ENCODE measurements at places on chromosomes 4 and X. TPM values are rescaled to one million over a fixed set of nuclear protein-coding genes. Genes with fewer than 3 reads are reported as not detected.

The DUSP21 gene
- not detected for total RNA-seq

DNA sequence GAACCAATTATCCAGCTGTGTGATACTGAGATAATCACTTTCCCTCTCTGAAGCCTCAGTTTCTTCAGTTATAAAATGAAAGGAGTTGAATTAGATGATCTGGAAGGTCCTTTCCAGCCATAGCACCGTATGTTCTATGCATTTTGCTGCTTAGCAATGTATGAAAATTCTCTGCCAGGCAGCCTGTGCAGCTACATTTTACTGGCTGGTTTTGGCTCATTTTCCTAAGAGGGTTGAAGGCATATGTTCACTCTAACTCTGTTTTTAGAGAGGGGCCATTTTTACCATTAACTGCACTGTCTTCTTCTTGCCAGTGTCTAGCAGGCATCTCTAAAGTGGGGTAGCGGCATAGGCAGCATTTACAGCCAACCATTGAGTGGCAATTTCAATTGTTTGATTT is 26.1 kb downstream of the TRPC5 start:
- no peak for DNase-seq

GRCh38 chr4:134888156-134888555 is 686.6 kb upstream of the PABPC4L start:
- DNase-seq, result no peak

- DNase-seq, result no peak
Measured at GRCh38 chrX:112368371-112368770, 285.8 kb upstream of the TRPC5 start.

The FOXP3 gene
- total RNA-seq, result 7.5 TPM

The POF1B gene
- 0.12 TPM for total RNA-seq

The ITGB1BP2 gene
- 5.1 TPM for total RNA-seq

GRCh38 chr4:11472535-11472934 is 43.8 kb upstream of the HS3ST1 start:
- DNase-seq, result no peak

DNA sequence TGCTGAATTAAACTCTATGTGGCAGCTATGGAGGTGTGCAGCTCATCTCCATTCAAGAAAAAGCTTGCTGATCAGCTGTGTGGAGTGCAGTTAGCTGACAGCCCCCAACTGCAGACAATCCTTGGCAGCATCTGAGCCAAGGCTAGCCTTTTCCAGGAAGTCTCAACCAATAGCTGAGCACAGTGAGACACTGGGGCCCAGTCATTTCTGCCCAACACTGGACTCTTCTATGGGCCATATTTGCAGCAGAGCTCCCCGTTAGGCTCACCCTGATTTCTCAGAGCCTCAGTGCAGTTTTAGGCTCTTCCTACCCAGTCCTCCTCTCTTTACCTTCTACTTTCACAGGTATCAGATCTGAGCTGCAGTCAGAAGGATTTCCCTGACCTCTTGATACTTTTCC is 12.9 kb downstream of the DDX53 start:
- no peak for DNase-seq

DNA sequence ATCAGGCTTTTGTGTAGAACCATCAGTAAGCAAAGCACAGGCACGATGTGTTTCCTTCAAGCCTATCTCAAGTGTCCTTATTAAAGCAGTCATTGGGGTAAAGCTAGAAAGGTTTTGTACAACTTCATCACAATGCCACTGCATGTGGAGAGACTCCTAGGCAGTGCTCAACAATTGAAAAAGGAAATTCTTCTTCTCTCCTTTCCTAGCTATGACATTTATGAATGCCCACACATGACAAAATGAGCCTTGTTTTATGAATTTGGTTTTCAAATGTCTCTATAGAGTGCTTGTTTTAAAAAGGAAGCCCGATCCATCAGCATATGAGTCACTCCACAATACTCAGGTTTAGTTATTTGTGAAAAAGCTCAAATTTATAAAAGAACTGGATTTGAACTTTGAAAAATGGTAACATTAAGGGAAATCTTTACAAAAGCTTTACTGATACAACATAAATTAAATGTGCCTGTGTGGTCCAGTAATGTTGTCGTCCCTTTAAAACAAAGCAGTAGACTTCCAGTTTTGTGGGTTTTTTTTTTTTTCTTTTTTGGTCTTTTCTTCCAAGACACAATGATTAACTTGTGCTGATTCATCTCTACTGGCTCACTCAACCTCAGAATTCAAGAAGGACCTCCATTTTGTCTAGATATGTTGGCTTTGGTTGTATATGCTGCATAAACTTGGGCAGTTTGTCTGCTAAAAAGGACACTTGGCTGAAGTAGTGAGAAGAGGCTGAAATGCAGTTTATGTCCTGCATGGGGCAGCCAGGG is 273.8 kb downstream of the GASK1B start:
- no peak for DNase-seq

DNA sequence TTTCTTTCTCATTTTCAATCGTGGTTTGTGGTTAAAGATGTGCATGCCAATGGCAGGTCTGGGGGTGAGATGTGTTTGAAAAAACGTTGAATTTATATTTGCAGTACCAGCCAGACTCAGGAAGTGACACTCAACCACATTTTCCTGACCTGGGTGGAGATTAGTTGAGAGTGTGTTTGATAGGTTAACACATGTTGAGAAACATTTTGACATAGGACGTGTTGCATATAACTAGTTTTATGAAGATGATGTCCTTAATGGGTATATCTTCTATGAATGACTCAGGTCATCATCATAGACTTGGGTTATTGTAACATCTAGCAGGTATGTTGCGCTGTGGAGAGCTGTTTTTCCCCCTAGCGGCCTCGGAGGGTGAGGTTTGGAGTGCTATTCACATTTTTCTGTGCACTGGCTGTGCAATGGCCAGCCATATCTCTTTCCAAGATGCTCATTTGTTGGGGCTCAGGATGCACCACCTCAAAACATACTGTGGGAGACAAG is 21.7 kb upstream of the CD38 start:
- DNase-seq, result peak; percentile 89

DNA sequence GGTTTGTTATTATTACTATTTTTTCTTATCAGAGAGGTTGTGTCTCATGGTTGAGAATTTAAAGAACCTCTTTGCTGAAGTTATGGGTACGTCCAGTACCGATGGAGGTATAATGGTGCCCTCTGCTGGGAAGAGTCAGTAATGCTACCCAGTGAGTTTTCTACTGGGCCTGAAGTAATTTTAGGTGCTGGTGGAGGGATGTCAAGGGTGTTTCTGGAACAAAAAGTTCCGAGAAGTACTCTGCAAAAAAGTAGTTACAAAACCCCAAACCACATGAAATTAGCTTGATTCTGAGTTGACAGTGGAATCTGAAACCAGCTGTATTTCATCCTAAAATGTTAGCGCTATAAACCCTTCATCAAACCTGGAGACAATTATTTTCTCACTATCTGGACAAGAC is 102.5 kb upstream of the MID1 start:
- DNase-seq, result peak; percentile 54

The MAGEH1 gene
- total RNA-seq, result 17.4 TPM

DNA sequence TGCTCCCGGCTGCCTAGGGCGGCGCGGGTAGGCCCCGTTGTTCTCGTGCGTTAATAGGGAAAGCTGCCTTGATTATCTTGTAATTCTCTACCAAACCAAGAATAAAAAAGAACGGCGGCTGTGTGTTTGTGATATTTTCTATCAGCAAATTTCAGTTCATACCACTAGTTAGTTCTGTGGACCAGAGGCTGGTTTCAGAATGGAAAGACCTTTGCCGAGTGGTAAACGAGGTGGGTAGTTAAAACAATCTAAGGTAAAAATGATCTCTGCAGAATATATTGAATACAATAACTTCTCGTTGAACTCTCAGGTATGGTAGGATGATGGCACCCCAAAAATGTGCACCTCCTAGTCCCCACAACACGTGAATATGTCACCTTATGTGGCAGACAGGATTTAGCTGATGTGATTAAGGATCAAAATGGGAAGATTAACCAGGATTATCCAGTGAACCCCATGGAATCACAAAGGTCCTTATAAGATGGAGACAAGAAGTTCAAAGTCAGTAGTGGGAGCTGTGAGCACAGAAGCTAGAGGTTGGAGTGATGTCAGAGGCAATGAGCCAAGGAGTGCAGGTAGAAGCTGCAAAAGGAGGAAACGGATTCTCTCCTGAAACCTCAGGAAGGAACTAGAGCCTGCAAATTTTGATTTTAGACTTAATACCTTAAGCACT is 574 bp upstream of the CFAP97 start:
- DNase-seq, result peak; percentile 32

- no peak for DNase-seq
Measured at GRCh38 chr4:87531621-87532020, 2.4 kb upstream of the SPARCL1 start.

DNA sequence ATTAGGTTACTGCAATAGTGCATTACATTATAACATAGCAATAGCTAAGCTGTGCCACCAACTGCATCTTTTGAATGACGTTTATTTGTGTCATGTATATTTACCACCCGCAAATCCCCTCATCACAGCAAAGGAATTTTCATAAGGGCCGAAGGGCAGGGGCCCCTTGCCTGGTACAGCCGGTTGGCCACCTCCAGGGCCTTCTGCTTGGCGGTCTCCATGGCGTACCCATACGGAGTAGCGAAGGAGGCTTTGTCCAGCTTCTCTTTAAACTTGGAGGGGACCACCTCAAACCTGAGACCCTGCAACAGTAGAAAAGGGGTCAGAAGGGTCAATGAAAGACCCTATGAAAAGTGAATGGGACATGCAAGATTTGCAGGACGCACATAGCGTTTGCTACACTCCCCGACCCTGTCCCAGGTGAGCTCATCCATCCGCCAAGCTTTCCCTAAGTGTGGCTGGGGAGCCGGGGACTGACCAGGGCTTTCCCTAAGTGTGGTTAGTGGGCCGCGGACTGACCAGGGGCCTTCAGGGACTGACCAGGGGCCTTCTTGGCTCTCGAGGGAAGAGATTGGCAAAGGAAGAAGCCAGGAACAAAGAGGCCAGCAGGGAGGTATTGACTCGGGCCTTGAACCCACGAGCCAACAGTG is 10.6 kb downstream of the ASMTL start:
- DNase-seq, result no peak
